ENCODE measurements at places on chromosomes 5 and 9.

- DNase-seq, result no peak
Measured at GRCh38 chr5:176848651-176849050, 38.3 kb downstream of the UNC5A start.

GRCh38 chr5:81420039-81420667 lies 26.2 kb upstream of the ACOT12 start:
- no peak for DNase-seq

GRCh38 chr9:76336027-76336426 lies 58.2 kb downstream of the RFK start:
- no peak for DNase-seq

DNA sequence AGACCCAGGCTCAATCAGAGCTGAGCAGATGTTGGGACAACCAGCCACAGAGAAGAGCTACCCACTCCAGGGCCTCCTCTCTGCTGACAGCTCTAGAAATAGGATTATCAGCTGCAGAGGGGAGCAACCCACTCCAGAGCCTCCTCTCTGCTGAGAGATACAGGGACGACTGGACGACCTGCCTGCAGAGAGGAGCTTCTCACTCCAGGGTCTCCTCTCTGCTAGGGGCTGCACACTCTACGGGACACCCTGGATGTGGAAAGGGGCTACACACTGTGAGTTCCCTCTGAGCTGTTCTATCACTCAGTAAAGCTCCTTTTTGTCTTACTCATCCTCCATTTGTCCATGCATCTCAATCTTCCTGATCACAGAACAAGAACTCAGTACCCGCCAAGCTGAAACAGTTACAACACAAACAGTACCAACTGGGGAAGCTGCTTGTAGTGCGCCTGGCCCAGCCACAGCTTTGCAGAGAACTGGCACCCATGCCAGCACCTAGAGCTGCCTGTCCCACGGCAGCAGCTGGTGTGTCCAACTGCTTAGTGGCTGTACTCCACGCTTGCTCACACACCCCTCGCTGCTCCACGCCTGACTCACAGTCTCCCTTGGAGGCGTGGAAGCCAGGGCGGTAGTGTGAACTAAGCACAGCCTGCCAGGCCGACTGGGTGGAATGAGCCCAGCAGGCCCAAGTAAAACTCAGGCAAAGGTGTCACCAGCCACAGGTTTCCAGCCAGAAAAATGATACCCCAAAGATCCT lies 56.8 kb downstream of the PRELID2 start:
- DNase-seq, result no peak

DNA sequence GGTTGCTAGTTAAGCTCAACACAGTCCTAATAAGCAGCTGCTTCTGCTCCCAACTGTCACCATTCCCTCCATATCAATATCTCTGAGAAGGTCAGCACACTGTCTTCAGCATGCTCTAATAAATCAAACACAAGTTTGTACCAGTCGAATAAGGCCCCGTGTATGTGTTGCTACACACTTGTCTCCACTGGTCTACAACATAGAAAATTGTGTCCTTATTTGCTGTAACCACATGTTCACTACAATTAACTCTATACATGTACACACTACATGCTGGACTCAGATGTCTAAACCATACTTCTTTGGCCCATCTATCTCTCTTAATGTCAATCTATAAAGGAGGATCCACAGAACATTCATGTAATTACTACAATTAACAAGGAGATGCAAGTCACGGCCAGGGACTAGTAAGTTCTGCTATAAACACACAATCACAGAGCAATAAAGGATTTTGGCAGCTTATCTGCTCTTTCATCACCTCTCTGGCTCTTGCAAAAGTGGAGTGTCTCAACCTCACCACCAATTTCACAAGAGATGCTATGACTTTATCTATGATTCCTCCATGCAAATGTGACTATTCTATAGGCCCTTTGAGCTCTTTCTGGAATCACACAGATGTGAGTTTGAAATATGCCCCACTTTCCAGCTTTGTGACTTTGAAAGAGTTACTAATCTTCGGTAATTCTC lies 143.9 kb downstream of the SEMA5A start:
- DNase-seq, result no peak

DNA sequence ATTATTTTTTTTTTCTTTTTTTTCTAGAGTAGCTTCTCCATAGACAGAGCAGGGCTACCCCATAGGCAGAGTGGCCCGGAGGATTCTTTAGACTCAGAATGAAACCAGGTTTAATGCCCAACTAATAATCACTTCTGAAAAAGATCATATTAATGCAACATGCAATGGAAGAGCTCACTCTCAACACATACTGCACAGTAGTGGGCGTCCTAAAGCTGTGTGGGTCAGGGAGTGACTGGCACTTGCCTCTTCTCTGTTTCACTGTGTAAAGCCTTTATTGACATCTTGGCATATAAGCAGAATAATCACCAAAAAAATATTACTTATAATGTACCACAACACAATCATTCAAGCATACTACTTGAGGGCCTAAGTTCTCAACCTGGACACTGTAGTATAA lies 11.1 kb downstream of the PWWP2A start:
- DNase-seq, result no peak

DNA sequence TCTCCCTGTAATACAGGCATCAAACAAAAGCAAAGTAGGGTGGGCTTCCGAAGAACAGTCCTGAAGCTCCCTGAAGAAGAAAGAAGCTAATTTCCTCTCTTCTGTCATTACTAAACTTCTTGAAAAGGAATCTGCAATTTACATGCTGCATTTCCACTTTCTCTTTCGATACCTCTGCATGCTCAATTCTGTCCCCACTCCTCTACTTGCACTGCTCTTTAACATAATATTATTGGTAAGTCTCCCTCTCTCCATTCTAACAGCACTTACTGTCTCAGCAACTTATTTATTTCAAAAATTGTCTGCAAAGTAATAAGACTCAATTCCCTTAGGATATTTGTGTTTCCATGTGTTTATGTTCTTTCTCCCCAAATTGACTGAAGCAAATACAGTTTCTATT lies 3.9 kb upstream of the PLPP1 start:
- no peak for DNase-seq

DNA sequence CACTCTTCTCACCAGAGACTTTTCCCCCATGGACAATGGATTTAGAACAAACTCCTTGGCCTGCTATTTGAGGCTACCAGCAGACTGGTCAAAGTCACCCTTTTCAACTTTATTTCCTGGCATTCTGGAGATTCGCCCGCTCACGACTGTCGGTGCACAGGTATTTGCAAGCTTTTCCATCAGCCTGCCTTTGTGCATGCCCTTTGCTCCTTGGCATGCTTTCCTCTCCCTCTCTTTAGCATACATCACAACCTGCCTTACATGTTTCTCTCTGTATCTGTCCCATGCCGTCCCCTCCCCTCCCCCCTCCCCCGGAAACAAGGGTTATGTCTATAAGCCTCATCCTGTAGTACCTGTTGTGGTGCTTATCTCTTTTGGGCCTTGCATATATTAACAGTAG lies 257.1 kb downstream of the AOPEP start:
- DNase-seq, result no peak

- DNase-seq, result no peak
Measured at GRCh38 chr9:61666310-61666709, 476.5 kb downstream of the SPATA31A7 start.

DNA sequence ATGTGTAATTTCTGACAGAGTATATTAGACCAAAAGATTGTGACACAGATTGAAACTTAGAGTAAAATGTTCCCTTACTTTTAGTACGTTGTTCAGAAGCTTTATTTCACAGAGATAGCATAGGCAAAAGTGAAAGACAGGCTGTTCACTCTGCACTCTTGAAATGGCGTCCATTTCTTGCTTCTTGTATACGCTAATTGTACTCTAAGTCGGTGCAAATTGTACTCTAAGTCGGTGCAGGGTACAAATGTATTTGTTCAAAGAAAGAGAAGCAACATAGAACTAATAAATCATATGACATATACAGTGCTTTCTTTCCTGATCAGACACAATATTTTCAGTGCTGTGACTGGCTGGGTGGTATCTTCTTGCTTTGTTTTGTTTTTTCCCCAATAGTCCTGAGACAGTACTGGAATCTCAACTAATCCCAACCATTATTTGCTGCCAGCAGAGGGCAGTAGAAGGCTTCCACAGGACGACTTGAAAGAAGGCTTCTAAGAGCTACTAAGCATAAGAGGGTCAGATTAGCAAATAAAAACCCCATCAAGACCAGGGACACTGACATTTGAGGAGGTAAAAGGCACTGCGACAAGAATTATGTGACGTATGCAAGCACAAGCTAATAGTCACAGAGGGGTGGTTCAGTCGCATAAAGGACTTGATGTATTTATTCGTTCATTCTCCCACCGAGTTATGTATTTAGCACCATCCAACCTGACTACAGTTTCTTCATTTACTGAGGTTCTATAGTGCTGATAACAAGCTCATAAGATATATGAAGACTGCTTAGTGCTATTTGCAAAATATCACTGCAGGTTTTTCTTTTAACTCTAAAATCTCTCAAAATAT lies 831.8 kb downstream of the TAF11L14 start:
- peak; percentile 43 for DNase-seq

DNA sequence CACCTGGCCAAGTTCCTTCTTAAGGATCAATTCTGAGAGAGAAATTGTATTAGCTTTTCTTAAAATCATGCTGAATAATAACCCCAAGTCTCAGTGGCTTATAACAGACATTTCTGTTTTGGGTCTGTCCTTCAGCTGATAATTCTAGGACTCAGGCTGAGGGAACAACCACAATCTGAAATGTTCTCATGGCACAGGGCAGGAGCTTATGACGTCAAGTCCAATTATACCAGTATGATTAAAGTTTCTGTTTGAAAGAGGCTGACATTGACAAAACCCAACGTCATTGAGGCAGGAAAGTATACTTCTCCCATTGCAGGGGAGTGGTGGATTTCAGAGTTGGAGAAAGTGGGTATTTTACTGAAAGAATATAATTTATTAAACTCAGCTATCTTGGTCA lies 21.8 kb downstream of the CENPH start:
- DNase-seq, result no peak

GRCh38 chr9:109861499-109861898 lies 81.5 kb downstream of the PALM2AKAP2 start:
- no peak for DNase-seq

- DNase-seq, result no peak
Measured at GRCh38 chr9:34571481-34571810, 18.1 kb downstream of the CNTFR start.
